NCI-H1436 (cell line): ENCODE measurements at places on chromosomes 2 and 18.

DNA sequence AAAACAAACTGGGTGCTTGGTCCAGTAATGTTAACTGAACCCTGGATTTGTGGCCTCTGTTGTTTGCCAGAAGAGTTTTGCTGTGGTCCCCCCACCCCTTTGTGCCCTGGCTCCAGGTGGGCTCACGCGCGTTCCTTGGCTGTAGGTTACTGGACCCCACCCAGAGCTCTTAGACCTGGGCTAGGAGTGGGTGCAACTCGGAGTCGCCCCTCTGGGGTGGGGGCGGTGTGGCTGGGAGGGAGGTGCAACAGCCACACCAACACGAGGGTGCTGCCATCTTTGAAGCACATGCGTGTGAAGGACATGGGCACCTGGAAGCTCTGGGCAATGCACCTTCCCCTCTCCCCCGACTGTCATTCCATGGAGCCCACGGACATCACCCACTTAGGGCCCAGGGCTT lies 92.7 kb downstream of the USP40 start:
- no peak for DNase-seq

- no peak for DNase-seq
These were observed 1963.8 kb upstream of the CELF4 start for GRCh38 chr18:39529358-39529757.

- no peak for DNase-seq
These were observed 100.8 kb downstream of the CLIP4 start for GRCh38 chr2:29215739-29216608.

- DNase-seq = no peak
These were observed 235.4 kb downstream of the CELF4 start for GRCh38 chr18:37330173-37330572.
